CD4-positive, alpha-beta T cell treated with Interleukin-2 at 100 ng/mL for 4 hours (primary cell): ENCODE measurements at places on chromosomes 1 and 21.

- peak; percentile 31 for DNase-seq
Observed at GRCh38 chr1:186618401-186619170, 61.6 kb downstream of the PTGS2 start.

DNA sequence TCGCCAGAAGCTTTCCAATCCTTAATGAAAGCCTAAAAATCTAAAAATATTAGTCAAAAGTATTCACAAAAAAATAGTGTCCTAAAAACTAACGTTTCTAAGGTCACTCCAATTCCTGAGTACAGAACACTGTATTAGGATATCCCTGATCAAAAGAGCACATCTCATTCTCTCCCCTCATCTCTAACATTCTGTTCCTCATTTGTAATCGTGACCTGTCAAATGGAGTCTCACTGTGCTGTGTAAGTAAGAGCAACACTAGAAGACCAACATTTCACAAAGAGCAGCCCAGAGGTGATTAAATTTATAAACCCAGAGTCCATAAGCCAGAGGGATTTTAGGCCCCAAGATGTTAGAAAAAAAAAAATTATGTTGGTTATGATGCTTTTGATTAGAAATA lies 26.3 kb downstream of the RGS2 start:
- no peak for DNase-seq

DNA sequence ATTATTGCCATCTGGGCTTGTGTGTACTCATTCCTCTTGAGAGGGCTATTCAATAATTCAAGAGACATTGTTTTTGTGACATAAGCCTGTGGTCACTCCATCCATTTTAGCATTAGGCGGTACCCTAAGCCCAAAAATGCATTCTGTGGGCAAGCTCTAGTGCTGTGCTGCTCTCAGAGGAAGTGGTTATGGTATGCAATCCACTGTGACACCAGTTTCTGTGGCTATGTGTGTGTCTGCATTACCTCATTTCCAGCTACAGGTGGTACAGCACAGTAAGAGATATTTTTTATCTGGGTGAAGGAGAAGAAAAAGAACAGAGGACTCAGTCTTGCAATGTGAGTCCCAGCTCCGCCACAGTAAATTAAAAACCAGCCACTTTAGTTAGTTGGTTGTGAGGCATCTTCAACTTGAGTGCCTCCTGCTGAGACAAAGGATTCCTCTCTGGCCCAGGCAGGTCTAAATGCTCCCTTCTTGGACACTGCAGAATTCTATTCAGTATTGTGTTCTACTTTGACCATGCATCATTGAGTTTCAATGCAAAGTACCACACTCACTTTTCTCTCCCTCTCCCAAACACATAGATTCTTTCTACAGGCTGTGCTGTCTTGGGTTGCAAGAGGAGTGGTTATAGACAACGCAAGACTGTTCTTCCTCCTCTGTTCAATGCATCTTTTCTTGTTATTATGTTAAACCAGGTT lies 777.8 kb upstream of the BRINP3 start:
- DNase-seq = no peak

DNA sequence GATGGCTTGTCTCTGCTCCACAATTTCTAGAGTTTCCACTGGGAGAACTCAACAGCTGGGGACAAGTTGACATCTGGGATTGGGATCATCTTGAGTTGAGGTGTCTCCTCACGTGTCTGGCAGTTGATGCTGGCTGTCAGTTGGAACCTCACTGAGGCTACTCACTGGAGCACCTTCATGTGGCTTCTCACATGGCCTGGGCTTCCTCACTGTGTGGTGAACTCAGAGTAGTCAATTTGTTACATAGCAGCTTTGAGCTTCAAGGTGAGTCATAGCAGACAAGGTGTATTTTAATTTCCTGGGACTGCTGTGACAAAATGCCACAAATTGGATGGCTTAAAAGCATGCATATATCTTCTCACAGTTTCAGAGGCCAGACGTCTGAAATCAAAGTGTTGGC lies 44.0 kb downstream of the NTNG1 start:
- no peak for DNase-seq

GRCh38 chr1:199685369-199685768 lies 342.1 kb upstream of the NR5A2 start:
- no peak for DNase-seq

- no peak for DNase-seq
Observed at GRCh38 chr21:34945288-34945687, 103.8 kb downstream of the RUNX1 start.

DNA sequence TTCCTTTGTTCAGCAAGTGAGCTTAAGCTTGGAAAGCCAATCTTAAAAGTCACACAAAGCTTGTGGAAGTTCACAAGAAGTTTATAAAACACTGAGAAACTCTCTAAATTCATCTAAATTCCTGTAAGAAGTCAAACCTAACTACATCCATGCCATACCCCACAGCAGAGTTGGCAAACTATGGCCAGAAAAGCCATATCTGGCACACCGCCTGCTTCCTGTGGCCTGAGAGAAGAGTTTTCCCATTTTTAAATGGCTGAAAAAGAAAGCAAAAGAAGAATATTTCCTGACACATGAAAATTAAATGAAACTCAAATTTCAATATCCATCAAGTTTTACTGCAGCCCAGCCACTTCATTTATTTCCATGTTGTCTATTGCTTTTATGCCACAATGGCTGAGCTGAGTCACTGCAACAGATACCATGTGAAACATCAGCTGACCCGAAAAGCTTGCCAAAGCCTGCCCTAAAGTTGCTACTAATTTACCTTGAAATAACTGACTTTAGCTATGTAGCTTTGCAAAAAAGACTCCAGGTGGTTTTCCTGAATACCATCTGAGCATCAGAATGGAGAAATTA lies 237.1 kb downstream of the SLC45A1 start:
- no peak for DNase-seq

DNA sequence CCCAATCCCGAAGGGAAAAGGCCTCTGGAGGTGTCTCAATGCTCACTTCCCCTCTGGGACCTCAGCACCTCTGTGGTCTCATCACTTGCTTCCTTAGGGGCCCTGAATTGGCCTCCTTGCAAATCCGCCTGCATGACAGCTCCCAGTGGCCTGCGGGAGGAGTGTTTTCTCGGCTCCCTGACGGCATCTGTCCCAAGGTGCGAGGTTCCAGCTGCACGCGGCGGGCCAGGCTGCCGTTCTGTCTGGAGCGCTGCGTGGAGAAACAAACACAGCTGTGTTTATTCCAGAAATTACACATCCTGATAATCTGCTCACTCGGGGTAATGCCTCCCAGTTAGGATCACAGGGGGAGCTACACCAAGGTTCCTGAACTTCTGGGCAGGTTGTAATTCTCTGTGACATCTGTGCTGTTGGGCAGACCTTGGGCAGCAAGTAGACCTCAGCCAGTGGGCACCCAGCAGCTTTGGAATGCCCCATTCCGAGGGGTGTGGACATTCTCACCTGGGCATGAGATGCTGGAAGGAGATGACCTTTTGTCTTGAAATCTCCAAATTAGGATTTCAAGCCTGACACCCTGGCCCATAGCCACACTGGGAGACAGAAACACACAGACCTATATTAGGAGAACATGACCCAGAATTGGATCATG lies 18.2 kb downstream of the EPHB2 start:
- no peak for DNase-seq

DNA sequence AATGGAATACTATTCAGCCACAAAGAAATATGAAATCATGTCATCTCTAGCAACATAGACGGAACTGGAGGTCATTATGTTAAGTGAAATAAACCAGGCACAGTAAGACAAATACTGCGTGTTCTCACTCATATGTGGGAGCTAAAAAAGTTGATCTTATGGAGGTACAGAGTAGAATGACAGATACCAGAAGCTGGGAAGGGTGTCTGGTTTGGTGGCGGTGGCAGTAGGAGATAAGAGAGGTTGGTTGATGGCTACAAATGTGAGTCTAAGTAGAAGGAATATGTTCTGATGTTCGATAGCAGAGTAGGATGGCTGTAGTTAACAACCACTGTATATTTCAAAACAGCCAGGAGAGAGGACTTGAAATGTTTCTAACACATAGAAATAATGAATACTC lies 121.6 kb downstream of the PLPPR4 start:
- no peak for DNase-seq

DNA sequence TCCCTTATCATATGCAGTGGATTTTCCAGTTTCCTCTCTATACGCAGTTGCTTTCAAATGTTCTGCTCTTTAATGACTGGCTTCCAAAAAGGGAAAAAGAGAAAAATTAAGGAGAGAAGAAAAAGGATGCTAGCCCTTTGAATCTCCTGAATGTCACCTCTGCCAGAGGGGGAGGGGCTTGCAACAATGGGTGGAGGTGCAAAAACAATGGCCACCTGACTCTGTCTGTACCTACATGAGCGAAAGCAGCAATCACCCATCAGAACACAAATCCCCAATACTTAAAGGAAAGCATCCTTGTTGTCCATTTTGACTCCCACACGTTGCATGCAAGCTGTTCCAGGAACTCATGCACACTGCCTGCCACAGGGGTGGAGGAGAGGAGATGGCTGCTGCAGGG lies 61.2 kb downstream of the CCDC30 start:
- DNase-seq = no peak

GRCh38 chr1:23444596-23445390 lies 20.2 kb upstream of the TCEA3 start:
- DNase-seq = no peak
